ENCODE measurements at places on chromosomes 1 and 21.

GRCh38 chr1:110011527-110012041 is 22.8 kb upstream of the STRIP1 start:
- no peak for DNase-seq

DNA sequence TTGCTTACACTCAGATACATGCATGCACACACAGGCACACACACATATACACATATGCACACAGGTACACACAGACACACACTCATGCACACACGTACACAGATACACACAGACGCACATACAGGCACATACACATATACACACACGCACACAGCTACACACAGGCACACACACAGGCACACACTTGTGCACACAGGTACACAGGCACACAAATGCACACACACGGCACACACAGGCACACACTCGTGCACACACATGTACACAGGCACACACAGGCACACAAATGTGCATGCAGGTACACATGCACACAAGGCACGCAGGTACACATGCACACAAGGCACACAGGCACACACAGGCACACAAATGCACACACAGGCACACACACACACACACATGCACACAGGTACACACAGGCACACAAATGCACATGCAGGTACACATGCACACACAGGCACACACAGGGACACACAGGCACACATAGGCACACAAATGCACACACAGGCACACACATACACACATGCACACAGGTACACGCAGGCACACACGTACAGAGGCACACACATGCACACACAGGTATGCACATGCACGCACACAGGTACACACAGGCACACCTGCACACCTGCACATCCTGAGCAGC is 110.0 kb downstream of the WDR4 start:
- DNase-seq, result no peak

GRCh38 chr1:9505143-9505542 is 34.1 kb upstream of the SLC25A33 start:
- DNase-seq, result no peak

- no peak for DNase-seq
Observed at GRCh38 chr1:234584420-234584805, 25.6 kb downstream of the IRF2BP2 start.

DNA sequence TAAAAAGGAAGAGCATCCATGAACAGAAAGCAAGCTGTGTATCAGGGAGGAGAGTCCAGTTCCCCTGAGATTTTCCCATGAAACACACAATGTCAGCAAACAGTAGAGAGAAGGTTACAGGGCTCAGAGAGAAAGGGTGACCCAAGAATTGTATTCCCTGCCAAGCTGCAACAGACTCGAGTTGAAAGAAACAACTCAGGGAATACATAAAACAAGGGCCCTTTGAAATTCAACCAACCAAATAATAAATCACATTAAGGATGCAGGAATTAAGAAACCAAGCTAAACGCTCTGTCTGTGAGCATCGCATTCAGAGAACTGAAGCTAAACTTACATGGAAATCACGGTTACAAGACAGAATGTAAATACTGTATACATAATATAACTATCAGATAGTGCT is 20.2 kb downstream of the S100A16 start:
- no peak for DNase-seq

DNA sequence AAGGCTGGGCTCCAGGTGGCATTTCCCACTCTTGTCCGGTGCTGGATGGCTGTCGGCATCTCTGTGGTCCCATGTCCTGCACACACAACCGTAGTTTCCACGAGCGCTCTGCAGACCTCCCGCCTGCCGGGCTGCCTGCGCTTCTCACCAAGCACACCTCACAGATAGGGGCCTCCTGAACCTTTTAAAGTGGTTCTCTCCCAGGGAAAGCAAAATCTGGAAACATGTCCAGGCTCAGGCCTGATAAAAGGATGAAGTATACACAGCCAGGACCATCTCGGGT is 46.2 kb downstream of the CAPN9 start:
- no peak for DNase-seq

DNA sequence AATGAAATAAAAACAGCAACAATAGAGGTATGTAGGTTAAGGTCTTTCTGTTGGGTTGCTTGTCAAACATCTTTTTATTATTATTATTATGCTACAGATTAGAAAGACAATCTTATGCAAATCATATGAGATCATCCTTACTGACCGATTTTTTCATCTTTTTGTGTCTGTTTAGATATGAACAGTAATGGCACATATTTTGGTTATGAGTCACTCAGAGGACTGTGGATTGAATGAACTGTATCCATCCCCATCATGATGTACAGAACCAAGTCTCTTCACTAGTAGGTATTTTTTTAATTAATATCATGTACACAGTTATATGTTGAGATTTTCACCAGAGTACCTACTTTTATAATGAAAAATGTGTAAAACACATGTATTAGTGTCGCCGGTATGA is 159.1 kb downstream of the CHRM3 start:
- no peak for DNase-seq

- no peak for DNase-seq
Observed at GRCh38 chr1:162310337-162310736, 66.3 kb downstream of the SPATA46 start.

DNA sequence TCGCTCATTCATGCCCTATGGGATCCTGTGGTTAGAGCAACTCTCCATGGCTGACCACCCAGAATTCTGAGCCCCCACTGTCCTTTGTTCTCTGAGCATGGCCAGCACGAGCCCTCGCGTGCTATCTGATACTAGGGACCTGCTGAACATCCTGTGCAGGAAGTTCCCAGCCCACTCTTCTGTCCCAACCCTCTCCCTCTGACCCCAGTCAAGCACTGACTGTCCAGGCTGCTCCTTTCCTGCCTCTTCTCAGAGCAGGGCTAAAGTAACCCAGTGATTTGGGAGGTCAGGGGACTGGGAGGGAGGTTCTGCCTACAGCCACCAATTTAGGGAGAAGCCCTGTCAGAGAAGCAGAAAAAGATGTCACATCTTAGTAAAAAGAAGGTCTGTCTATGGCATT is 21.2 kb downstream of the CYP4B1 start:
- no peak for DNase-seq

- DNase-seq, result no peak
Observed at GRCh38 chr1:20187813-20188454, 1.6 kb upstream of the PLA2G2C start.
